ENCODE measurements at places on chromosomes 13 and 19. TPM values are rescaled to one million over a fixed set of nuclear protein-coding genes. Genes with fewer than 3 reads are reported as not detected.

- peak; percentile 88 for DNase-seq
These were observed 4.6 kb downstream of the MIDN start for GRCh38 chr19:1252821-1253513.

DNA sequence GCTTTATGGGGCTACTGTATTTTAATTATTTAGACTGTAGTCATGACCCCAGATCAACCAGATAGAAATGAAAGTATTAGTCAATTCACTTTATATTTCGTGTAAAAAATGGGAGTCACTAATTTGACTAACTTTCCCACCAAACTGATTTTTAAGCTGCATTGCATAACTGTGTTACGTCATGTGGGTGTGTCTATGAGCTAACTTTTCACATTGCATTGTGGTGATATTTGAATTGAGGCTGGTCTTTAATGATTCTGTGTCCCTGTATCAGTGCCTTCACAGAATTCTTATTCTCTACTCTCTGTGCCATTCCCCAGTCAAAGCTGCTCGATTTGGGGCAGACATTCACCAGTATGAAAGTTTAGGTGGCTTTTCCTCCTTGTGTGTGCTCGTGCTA is 172.7 kb upstream of the MAB21L1 start:
- no peak for DNase-seq

The FXYD3 gene
- 4,218 TPM for total RNA-seq

DNA sequence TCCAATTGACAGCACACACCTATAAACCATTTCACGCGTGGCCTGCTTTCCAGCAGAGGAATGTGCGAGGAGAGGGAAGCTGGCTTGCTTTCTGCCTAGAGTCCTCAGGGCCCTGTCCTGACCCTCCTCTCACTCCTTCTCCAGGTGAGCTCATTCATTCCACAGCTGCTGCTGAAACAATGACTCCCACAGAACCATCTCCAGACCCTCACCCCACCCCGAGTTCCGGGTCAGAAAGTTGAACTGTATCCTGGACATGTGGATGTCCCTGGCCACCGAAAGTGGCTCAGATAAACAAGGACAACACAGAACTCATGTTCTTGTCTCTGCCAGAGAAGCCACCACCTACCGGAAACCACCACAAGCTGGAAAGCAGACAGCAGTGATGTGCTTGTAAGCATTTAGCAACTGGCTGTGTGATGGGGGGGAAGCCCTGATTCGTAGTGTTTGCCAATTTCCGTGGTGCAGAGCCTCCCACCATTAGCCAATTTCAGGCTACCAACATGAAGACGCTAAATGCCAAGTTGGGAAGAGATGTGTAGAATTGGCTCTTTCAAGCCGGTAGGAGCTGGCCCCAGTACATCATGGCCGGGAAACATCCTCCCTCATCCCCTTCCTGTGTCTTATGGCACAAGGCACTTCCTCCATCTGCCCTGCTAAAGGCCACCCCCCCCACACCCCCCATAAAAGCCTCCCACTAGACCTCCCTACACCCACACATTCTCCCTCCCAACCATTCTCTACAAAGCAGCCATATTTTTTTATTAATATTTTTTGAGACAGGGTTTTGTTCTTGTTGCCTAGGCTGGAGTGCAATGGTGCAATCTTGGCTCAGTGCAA is 5.0 kb downstream of the SYCE2 start:
- no peak for DNase-seq

DNA sequence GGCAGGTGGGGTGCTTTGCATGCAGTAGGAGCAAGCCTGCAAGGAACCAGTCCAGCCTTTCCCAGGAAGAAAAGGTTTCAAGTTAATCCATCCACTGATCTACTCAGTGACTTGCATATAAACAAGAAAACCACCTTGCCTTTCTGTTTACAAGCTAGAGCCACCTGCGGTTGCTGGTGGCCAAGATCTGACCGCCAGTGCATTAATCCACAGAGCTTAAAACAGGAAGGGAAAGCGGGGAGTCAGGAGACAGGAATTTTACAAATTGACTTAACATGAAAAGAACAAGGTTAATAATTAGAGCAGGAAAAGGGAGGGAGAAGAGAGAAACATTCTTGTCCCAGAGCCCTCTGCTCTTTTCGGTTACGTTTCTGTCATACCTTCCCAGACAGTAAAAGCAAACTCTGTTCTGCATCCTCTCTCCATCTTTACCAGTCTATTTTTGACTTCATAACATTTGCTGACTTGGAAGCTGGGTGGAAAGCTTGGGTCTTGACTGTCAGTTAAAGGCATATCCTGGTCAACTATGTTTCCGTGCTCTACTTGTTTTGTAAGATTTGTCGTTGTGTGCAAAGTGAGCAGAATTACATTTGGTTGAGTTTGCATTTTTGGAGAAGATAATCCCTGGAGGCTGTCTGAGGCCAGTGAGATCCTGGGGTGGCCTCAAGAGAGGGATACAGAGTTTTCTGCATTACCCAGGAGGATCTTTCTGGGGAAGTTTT is 760.6 kb downstream of the EFNB2 start:
- no peak for DNase-seq

The ZNF677 gene
- total RNA-seq = 2.5 TPM

The PLK5 gene
- total RNA-seq = not detected

DNA sequence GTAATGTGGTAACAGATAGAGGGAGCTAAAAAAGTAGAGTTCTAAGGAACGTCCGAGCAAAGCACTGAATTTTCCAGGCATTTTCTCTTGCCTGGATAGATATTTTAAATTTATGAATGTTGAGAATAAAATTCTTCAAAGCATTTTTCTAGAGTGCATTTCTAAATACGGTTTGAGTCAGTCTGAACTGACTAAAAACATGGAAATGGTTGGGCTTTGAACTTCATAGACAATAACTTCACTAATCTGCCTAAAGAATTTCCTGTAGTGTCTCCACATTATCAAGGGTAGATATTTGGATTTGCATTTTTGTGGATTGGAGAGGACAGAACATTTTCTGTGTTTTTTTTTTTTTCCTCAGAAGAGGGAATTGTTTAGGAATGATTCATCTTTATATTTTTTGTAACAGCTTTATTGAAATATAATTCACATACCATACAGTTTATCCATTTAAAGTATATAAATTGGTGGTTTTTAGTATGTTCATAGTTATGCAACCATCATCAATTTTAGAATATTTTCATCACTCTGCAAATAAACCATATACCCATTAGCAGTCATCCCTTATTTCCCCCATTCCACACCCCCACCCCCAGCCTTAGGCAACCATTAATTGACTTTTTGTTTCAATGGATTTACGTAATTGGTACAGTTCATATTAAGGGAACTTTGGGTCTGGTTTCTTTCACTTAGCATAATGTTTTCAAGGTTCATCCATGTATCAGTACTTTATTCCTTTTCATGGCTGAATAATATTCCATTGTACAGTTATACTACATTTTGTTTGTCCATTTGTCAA is 20.7 kb downstream of the GARRE1 start:
- DNase-seq = no peak

- DNase-seq = peak; percentile 62
These were observed 120.8 kb upstream of the ZNF507 start for GRCh38 chr19:32224371-32225244.

The WDR88 gene
- not detected for total RNA-seq

DNA sequence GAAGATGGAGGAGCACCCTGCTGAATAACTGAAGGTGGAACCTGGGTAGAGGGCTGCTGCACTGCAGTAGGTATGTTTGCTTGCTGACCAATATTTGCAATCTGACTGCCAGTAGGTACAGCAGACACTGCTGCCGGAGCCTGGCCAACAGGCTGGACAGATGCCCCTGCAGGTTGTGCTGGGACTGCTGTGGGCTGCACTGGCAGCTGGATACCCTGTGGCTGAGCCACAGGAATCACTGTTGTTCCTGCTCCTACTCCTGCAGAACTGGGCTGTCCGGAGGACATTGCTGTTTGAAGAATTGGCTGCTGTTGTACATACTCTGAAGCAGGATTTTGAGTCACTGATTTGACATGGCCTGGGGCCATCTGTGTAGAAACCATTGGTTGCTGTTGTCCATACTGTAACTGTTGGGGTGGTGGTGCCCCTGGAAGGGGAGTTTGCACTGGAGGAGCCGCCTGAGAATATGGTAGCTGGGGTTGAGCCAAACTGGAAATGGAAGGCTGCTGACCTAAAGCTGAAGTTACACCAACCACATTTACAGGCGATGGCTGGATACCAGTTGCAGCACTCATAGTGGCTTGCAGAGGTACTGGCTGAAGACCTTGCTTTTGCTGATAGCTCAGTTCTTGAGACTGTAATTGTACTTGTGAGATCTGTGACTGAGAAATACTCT is 2.2 kb downstream of the TSC22D1 start:
- no peak for DNase-seq

- DNase-seq = no peak
These were observed 69.0 kb downstream of the LRCH1 start for GRCh38 chr13:46621792-46622629.

- DNase-seq = no peak
These were observed 35.4 kb downstream of the SLC10A2 start for GRCh38 chr13:103030776-103031175.

GRCh38 chr13:112807653-112808376 is 118.0 kb downstream of the ATP11A start:
- DNase-seq = no peak

The SRRM5 gene
- total RNA-seq = 0.14 TPM

The CCL25 gene
- not detected for total RNA-seq

DNA sequence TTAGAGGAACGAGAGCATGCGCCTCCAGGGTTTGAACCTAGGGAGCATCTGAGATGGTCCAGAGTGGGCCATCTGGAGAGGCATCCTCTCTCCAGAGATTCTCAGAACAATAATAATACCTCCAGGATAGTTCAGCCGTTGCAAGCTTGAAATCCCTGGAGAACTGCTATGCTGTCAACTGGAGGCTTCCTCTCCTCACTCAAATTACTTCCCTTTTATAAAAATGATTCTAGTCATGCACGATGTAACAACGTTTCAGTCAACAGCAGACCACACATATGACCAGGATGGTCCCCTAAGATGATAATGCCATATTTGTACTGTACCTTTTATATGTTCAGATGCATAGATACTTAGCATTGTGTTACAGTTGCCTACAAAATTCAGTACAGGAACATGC is 108.7 kb downstream of the SHISA2 start:
- no peak for DNase-seq

GRCh38 chr19:1122972-1123363 is 19.2 kb downstream of the GPX4 start:
- peak; percentile 85 for DNase-seq

The FUT3 gene
- 224 TPM for total RNA-seq

The CRYL1 gene
- total RNA-seq = 115 TPM

GRCh38 chr19:46766569-46767317 is 20.5 kb upstream of the STRN4 start:
- no peak for DNase-seq

GRCh38 chr13:43981091-43981490 is 101.4 kb downstream of the LACC1 start:
- DNase-seq = no peak
